HAP-1 (cell line): ENCODE measurements at places on chromosomes 6 and 20.

- no peak for DNase-seq
Observed at GRCh38 chr6:170075659-170076223, 215.1 kb downstream of the DLL1 start.

DNA sequence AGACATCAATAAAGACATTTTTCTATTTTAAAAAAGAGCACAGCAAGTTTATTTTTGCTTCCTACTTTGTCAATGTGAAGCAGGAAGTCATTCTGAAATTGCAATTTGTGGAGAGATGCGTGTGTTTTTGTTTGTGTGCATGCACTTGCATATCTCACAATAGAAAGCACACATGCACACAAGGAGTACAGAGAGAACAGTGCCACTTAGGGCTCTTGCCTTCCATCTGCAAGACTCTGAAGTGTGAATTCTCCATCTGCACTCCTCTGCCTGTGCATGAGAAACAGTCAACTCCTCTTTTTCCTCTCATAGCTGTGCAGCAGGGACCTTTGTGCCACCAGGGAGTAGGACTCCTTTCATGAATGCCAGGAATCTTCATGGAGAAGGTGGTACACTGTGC lies 316.3 kb upstream of the CNR1 start:
- no peak for DNase-seq

GRCh38 chr20:38979434-38979833 lies 17.3 kb downstream of the DHX35 start:
- no peak for DNase-seq

GRCh38 chr6:133394630-133395029 lies 153.5 kb downstream of the EYA4 start:
- DNase-seq = no peak

DNA sequence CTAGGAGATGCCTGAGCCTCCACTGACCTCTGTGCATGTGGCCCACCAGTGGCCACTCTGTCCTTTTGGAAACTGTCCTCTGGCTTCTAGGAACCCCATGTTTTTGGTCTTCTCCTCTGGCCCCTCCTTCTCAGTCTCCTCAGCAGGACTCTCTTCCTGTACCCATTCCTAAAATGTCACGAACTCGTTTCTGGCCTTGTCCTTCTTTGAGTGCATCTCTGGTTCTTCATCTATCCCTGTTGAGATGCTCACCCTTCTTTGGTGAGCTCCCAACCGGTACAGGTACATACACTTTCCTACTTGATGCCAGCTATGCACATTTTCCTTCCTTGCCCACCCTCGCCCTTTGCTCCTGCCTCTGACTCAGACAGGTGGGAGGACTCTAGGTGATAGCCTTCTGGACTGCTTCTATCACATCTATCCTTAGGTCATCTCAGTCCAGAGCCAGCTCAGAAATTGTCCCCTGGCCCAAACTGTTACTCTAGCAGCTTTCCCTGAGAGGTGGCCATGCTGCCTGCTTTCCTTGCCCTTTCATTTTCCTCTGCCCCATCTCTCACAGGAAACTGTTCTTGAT lies 14.8 kb upstream of the NNAT start:
- DNase-seq = no peak

GRCh38 chr6:134312038-134312660 lies 5.8 kb downstream of the SGK1 start:
- DNase-seq = no peak

DNA sequence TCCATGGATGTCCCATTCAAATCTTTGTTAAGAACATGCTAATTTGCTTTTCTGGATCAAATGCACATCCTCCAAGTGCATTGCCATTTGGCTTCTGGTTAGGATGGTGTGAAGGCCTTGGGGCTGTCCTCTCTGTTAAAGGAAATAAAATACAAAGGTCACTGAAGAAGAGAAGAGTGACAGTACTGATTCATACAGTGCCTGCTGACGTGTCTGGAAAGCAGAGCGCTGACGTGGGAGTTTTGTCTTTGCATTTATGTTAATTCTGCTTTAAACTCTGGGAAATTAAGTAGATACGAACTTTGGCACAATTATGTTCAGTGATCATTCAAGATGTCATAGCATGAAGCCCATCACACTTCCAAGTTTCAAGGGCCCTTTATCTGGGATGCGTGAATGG lies 33.2 kb downstream of the SYNDIG1 start:
- no peak for DNase-seq

GRCh38 chr20:63106108-63106764 lies 99.5 kb upstream of the BHLHE23 start:
- DNase-seq = no peak

DNA sequence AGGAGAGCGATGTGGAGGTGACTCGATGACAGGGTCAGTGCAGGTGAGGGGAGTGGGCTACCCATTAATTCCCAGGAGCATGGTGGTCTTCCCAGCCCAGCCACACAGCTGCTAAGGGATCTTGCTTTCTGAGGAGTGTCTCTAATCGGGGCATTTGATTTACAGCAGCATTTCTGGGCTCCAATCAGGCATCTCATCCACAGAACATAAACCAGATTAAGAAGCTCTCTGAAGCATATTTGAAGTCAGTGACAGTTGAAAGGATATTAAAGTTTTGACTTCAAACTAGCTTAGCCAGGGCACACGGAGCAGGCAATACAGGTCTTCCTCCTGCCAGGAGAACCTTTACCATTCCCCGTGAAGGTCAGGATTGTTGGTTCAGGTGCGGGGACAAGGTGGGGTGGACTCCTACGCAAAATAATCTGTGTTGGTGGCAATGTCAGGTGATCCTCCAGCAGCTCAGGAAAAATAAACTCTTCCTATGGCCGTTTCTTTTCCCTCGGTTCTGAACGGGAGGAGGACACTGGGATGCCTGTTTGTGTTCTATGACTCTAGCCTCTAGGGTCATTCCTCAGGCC lies 39.9 kb upstream of the ZNF831 start:
- DNase-seq = no peak

DNA sequence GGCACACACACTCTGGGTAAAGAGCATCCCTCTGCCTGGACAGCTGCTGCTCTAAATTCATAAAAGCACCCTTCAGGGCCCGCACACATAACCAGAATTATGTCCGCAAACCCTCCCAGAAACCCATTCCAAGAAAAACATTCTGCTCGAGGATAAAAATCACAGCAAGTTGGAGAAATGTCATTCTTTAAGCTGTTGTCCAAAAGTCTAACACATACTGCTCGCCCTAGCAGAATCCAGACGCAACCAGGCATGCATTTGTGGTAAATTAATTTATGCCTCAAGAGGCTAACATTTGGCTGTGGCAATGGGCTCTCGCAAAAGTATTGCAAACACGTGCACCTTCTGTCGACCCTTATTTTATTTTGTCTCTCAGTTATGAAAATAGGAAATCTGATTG lies 116.1 kb upstream of the INSM1 start:
- no peak for DNase-seq

DNA sequence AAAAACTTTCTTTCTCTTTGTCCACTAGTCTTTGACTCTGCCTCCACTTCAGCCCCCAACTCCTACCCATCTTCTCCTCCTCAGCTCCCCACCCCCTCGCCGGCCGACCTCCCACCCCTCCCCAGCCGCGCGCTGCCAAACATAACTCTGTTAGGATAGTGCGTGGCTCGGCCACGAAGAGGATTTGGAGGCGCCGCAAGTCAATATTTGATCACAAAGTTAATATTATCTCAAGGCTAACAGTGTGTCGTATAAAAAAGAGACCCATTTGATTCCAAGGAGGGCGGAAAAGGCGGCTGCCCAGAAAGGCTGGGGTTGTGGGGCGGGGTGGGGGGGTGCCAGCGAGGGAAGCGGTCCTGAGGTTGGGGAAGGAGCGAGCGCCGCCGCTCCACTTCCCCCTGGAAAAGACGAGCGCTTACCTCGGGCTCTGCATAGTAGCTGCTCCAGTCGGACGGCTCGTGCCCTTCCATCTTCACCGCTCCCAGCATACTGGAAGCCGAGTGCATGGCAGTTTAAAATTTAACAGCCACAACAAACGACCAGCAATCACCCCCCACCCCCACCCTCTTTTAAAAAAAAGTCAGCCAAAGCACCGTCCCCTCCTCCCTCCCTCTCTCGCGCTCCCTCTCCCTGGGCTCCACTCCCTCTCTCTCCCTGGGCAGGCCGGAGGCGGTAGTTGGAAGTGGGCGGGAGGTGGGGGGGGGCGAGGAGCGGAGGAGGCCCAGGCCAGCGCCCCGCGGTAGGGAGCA lies 425 bp downstream of the FOXA2 start:
- no peak for DNase-seq

- peak; percentile 34 for DNase-seq
Observed at GRCh38 chr6:153231048-153231646, 100.1 kb upstream of the RGS17 start.

DNA sequence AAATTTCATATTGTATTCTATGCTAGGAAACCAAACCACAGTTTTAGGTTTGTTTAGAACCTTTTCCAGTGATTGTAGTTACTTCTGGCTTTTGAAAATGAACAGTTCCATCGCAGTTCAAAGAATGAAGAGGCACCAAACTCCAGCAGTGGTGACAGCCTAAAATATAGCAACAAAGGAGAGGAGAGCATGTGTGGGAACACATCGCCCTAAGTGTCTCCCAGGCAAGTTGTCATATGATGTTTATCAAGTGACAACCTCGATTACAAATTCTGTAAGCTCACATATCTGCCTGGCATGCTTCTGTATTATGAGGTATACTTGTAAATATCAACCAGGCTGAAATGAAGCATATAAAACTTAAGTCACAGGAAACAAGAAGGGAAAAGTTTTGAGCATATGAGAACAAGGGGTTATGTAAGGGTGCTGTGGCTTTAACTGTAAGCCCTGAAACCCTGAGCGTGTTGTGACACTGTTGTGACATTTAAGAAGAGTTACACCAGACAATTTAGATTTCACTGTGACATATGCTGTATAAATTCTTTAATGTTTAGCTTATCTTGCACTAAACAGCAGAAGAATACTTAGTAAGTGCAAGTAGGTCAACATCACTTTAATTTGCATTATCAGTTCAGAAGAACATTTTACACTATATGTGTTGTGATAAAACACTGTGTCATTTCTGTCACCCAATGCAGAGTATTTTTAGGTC lies 29.1 kb upstream of the FBXL4 start:
- DNase-seq = no peak

DNA sequence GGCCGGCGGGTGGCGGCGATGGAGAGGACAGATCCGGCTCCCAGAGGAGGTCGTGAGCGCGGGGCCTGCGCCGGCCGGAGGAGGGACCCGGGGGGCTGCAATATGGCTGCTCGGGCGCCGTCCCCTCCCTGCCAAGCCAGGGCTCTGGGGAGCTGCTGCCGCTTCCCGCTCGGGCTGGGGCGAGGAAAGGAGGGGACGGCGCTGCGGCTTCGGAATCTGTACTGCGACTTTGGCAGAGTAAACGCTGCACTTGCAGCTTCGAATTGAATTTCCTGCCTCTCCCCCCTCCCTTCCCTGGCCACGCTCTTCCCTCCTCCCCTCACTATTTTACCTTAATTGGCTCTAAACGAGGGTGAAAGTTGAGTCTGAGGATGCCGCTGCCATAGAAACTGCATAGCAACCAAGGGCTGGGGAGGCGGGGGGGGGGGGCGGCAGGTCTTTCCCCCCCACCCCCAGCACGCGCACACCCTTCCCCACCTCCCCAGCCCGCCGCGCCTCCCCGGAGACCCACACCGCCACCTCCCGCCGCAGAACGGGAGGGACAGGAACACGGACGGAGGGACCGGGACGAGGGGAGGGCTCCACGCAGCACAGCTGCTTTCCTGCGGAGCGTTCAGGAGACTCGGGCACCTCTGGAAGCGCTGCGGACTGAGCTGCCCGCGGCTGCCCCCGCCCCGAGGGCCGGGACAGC lies 93.9 kb downstream of the RNASET2 start:
- peak; percentile 74 for DNase-seq

- DNase-seq = no peak
Observed at GRCh38 chr6:52423971-52424381, 3.8 kb downstream of the EFHC1 start.

DNA sequence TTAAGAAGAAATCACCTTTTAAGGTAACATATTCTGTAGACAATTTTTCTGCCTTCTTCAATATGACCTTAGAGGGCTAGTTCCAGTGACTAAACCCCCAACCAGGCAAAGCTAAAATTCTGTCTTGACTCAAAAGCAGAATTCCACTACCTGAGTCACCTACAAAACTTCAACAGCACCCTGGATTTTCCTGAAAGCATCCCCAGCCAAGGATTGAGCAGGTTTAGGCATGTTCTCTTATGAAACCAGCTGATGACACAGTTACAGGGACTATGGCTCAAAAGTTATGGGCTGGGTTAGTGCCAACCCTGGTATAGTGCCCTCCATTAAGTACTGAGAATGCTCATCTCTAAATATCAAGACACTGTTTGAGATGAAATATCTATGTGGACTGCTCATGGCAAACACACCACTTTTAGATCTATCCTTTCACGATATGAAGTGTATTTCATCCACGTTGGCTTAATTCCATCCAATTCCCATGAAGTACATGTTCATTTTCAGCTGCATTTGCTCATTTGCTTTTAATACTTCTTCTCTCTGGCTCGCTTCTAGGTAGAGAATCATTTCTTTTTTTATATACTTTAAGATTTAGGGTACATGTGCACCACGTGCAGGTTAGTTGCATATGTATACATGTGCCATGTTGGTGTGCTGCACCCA lies 53.6 kb upstream of the TNFAIP3 start:
- no peak for DNase-seq

GRCh38 chr20:48819821-48820648 lies 7.8 kb downstream of the PREX1 start:
- no peak for DNase-seq

- no peak for DNase-seq
Observed at GRCh38 chr6:30887901-30888815, 3.8 kb downstream of the DDR1 start.

DNA sequence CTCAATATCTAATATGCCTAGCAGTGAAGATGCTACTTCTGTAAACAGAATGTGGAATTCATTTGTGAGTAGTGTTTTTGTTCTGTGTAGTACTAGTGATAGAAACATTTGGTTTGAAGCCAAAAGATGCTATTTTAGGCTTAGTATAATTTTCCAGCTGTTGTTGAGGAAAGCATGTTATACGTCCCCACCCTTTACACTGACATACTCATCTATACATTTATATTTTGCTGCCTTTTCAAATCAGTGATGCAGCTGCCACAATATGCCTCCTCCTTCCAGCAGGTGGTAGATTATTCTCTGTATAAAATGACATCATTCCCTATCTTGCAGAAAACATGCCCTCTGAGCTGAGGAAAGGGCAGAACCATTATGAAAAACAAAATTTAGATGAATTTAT lies 1217.6 kb upstream of the GJE1 start:
- no peak for DNase-seq

GRCh38 chr6:7154341-7155139 lies 46.8 kb downstream of the RREB1 start:
- DNase-seq = no peak

GRCh38 chr20:45840700-45841198 lies 7.2 kb downstream of the SNX21 start:
- no peak for DNase-seq

- no peak for DNase-seq
Observed at GRCh38 chr6:68046756-68047155, 588.3 kb upstream of the ADGRB3 start.

- DNase-seq = no peak
Observed at GRCh38 chr6:104404377-104404776, 455.3 kb downstream of the HACE1 start.

GRCh38 chr6:42333612-42334011 lies 116.0 kb upstream of the MRPS10 start:
- no peak for DNase-seq

GRCh38 chr6:99446076-99446475 lies 21.0 kb upstream of the PNISR start:
- no peak for DNase-seq
